RWPE1 (cell line): ENCODE measurements at places on chromosomes 6 and 20.

GRCh38 chr6:21885111-21885510 lies 291.6 kb downstream of the SOX4 start:
- DNase-seq: no peak

GRCh38 chr6:157667211-157668008 lies 155.6 kb upstream of the SNX9 start:
- peak; percentile 77 for DNase-seq

DNA sequence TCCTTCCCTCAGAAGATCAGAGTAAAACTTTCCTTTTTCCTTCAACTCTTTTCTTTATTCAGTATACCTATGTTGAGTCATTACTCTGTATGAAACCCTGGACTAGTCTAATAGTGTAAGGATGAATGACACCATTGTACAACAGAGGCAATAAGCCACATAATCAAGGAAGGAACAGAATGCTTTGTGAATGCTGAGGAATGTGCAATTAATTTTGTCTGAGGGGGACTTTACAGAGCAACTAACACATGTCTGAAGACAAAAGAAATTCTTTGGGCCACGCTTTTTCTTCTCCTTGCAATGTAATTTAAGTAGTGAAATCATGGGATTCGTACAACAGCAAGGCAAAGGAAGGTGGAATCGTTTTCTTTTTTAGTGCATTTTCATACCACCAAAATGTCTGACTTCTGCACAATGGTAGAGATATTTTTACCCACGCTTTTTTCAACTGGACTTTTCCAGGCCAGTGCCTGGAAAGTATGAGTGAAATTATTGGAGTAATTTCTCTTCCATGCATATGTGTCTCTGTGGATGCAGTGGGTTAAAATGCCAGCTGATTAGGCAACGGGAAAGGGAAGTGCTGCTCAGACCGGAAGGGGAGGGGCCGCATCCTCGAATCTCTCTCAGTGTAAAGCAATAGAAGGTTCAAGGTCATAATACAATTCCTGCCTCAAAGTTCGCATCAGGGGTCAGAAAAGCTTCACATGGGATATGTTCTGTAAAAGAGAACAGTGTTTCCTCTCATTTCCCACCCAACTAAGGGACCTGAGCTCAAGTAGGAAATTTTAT lies 89.9 kb upstream of the MTHFD1L start:
- no peak for DNase-seq

GRCh38 chr6:8657522-8657921 lies 222.2 kb upstream of the SLC35B3 start:
- no peak for DNase-seq

DNA sequence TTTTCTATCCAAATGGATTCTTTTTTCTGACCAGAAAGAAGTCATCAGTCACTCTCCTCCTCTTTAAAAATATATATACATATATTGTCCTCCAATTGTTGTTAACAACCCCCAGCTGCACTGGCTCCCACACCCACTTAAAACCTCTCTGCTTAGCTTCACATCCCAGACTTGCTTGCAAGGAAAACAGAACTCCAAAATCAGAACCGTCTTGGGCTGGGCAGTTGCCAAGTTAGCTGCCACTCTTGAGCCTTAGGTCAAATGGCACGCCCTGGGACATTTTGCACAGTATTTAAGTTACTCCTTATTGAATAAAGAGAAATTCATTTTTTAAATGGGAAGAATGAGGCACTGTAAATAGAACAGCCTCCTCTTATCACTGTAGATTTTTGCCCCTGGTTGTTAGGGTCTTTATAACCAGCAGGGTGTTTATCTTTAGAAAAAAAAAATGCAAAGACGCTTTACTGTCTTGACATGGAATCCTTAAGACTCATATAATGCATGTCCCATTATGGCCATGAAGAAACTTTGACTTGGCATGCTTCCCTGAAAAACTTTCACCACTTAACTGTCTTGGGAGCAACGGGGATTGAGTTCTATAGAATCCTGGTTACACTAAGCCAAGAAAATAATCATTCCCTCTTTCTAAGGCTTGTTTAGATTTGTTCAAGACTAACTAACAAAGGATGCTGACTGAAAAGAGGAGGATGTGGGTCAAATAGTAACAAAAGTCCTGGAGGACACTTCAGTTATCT lies 204.5 kb downstream of the ISM1 start:
- DNase-seq: no peak

DNA sequence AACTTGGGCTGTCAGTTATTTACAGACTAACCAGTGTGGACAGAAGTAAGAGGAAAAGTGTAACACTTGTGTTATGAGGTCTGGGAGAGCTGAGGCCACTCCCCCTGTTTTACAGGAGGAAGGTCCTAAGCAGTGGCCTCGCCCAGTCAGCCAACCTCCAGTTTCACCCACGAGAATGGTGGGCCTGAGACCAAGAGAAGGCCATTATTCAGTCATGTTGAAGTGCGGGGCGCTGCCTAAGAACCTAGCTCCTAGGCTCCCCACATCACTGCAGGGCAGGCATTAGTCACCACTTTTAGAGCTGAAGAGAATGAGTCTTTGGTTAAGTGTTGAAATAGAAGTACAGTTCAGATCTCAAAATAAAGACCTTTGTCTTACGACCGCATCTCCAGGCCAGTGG lies 27.9 kb downstream of the CDYL start:
- peak; percentile 68 for DNase-seq

GRCh38 chr6:32627831-32628230 lies 9.4 kb upstream of the HLA-DQA1 start:
- peak; percentile 19 for DNase-seq

- no peak for DNase-seq
These were observed 39.8 kb upstream of the TAGAP start for GRCh38 chr6:159084493-159085091.

GRCh38 chr6:83853178-83854000 lies at the start of gene RIPPLY2:
RIPPLY2 (plus strand) TSS chr6:83853360; CDS start chr6:83853417, 57 bp downstream.
- no peak for DNase-seq

DNA sequence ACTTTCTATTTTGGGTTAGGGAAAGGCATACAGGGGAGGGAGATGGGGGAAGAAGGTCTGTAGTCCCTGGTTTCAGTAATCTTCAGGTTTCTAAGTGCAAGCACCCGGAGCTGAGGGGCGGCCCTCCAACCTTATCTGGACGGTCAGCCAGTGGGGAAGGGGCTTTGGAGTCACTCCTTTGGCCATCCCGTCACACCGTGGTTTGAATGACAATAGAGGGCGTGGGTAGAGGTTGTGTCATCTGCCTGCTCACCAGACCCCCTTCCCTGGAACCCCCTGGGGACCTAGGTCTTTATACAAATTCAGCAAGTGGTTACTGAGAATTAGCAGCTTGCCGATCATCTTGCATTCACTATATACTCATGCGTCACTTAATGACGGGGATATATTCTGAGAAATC lies 29.1 kb downstream of the STK35 start:
- DNase-seq: no peak

GRCh38 chr6:52994839-52995088 lies 320 bp downstream of the GSTA4 start:
- DNase-seq: no peak

DNA sequence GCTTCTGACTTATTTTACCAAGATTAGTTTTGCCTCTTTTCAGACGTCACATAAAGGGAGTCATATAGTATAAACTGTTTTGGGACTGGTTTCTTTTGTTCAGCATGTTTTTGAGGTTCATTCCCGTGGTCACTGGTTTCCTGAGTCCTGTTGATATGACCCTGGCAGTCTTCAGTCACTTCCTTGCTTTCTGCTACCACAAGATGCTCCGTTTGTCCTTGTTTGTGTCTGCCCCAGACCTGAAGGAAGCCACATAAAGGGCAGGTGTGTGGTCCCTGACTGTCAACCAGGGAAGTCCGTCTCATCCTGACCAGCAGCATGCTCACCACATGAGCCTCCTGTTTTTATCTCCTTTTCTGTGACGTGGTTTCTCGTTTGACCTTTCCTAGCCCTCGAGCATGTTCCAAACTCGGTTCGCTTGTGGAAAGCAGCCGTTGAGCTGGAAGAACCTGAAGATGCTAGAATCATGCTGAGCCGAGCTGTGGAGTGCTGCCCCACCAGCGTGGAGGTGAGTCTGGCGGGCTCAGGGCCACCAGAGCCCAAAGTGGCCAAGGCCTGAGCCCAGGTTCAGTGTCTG lies 26.1 kb upstream of the C20orf204 start:
- DNase-seq: no peak

DNA sequence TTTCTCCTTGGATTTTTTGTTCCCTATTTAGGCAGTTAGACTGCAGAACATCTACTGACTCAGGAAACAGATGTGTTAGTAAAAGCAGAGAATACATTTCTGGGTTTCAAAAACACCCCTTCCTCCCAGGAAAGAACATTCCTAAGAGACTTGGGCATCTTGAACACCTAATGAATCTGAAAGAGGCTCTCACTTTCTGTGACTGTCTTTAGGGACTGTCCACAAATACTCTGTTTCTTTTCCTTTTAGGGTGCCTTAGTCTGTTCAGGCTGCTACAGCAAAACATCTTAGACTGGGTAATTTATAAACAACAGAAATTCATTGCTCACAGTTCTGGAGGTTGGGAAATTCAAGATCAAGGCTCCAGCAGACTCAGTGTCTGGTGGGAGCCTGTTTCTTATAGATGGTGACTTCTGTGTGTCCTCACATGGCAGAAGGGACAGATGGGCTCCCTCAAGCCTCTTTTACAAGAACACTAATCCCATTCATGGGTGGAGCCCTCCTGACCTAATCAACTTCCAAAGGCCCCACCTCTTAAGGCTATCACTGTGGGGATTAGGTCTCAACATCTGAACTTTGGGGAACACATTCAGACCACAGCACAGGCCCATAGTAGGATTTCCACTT lies 19.4 kb upstream of the CCN5 start:
- no peak for DNase-seq

DNA sequence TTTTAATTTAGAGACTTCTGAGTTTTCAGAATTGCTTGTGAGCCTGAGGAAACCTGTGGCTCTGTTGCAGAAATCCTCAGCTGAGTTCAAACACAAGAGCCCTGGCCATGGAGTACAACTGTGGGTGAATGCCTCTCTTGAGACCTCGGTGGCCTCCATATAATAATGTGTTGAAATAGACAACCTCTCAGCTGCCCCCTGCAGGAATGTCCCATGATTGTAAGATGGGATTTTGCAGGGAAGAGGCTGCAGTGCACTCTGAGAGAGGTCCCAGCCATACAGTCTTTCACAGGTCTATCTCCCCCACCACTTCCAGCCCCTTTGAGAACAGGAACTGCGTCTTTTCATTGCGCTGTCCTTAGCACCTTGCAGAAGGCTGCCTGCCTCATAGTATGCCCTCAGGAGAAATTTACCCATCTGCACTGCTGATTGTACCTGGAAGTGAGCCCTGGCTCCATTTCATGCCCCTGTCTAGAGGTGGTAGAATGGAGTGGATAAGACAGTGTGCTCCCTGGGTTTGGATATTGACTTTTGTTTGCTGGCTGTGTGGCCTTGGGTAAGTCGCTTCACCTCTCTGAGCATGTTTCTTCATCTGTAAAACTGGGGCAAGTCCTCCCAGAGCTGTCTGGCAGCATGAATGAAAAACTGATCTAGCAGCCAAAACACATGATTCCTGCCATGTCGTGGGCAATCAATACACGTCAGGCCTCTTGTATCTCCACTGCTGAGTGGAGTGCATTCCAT lies 16.8 kb upstream of the CDH22 start:
- DNase-seq: peak; percentile 48

- no peak for DNase-seq
These were observed 268.0 kb downstream of the HACE1 start for GRCh38 chr6:104591573-104592334.

GRCh38 chr6:29828471-29828797 lies 809 bp downstream of the HLA-G start:
- DNase-seq: no peak

DNA sequence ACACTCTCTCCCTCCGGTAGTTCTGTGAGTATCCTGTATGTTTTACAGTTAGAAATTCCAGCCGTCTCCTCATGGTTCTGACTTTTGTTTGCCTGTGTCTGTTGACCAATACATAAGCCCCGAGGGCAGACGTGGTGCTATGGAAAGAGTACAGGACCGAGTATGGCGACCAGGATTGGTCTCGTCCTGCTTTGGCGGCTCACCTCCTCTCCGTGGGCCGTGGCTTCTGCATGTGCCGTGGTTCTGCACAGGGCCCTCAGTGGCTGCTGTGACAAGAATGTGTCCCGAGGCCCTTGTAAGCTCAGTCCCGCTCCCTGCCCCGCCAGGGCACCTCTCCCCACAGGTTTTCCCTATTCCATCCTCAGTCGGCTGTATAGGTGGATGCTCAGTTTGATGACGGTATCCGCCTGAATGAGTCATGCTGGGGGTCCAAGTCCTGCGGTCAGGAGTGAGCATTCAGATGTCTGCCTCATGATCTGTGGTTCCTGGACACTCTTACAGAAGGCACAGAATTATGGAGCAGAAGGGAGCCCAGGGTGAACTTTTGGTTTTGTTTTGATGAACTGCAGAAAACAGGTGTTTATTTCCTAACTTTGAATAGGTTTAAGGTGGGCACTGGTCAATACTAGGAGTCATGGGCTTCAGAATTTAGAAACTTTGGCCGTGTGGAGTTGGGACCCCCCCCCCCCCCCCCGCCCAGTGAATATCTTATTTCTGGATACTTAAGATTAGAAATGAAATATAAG lies 1.2 kb downstream of the ARFGAP1 start:
- DNase-seq: peak; percentile 82

DNA sequence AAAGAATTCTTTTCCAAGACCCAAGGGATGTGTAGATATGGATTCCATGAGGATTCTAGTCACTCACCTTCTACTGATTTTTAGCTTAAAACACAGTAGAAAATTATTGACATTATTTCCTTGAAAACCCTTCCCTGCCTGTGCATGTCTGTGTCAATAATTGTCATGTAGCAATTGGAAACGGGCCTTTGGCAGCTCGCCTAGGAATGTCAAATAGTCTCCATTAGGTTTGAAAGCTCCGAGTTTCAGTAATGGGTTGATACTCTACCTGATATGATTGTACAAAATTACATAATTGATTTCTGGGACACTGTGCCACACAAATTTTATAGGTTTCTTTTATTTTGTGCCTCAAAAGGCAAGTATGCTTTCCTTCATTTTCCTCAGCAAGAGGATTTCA lies 515.2 kb upstream of the ARID1B start:
- DNase-seq: no peak

DNA sequence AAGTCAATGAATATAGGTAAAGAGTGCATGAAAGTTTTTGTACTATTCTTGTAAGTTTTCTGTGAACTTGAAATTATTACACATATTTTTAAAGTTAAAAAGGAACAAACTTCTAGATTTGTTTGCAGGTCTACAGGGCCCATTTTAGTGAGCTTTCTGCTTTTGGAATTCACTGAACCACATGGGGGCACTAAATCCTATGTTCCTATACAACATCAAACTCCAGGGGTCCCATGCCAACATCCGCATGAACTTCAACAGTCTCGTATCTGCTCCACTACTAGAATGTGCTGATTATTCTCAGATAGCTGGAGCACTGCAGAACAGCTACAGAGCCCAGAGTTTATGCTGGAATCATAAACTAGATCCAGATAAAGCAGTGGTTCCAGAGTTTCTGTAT lies 347.9 kb upstream of the SPTLC3 start:
- DNase-seq: no peak

- no peak for DNase-seq
These were observed 79.2 kb upstream of the FOXA2 start for GRCh38 chr20:22663528-22664025.

DNA sequence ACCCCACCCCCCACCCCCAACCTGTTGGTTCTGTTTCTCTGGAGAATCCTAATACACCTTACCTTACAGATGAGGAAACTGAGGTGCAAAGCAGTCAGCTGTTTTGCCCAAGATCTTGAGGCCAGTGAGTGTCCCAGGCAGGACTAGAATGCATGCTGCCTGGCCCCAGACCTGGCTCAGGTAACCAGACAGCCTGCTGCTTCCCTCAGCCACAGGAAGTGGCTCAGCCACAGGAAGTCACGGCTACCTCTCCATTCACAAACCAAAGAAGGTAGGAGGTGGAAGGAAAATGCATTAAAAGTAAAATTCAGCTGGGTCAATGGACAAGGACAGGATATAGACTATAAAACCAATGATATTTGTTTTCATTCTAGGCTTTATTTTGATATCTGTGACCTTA lies 517.6 kb downstream of the CD83 start:
- DNase-seq: no peak
